ENCODE measurements at places on chromosomes 5 and 9.

DNA sequence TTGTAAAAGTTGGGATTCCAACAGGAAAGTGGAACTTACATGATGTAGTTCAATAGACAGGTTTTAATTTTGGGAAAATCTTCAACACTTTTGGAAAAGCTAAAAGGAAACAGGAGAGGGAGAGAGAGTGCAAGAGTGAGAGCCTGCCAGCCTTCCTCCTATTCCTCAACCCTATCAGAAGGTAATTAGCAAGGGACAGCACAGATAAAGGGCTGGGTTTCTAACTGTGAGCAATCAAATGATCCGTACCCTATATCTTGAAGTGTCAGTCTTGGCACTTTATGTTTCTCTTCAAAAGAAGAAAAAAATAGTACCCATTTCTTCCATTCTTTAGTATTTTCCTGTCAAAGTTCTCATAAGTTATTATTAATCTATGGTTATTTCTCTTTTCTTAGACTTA, 79.4 kb downstream of the FER start:
- no peaks in the 10 kb centered on the region for H3K27me3 ChIP-seq
- DNase-seq = no peak
- H3K27ac ChIP-seq = no peak overlapping the region
- H3K4me3 ChIP-seq = no peak overlapping the region
- H3K4me1 ChIP-seq = no peaks in the 10 kb centered on the region
- H3K36me3 ChIP-seq = no peaks in the 10 kb centered on the region

- no peak for DNase-seq
- no peaks in the 10 kb centered on the region for H3K4me1 ChIP-seq
- H3K4me3 ChIP-seq = no peak overlapping the region
- H3K27me3 ChIP-seq = no peaks in the 10 kb centered on the region
Measured at GRCh38 chr5:158606233-158606632, 493.5 kb downstream of the EBF1 start.

- no peak for DNase-seq
- H3K4me3 ChIP-seq = no peak overlapping the region
- no peak overlapping the region for H3K27ac ChIP-seq
- H3K27me3 ChIP-seq = no peaks in the 10 kb centered on the region
Measured at GRCh38 chr5:105807951-105808350, 1862.8 kb downstream of the EFNA5 start.

DNA sequence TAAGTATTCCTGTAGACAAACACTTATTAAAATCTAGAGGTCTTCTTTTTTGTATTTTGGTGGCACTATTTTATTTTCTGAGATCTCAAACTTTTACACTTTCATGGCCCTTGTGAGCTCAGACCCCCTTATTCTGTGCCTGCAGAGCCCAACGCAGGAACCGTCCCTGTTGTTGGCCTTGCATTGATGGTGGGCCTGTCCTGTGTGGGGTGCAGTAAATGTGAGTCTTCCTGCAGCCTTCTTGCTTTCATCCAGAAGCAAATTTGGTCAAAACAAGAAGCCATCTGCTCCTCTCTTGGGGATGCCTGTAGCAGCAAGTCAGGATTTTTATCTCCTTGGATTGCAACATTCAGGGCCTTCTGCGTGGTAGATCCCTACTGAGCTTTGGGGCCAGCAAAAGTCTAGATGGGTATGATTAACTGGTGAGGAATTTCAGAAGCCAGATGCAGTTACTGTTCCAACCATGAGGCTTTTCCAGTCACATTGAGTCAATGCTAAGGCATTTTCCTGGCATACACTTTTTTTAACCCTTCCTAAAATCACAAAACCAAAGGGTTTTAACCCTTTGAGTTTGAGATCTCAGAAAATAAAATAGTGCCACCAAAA, 31.7 kb downstream of the BASP1 start:
- peaks cover 7% of the 10 kb centered on the region for H3K4me1 ChIP-seq
- no peak overlapping the region for H3K27ac ChIP-seq
- H3K27me3 ChIP-seq = no peaks in the 10 kb centered on the region
- DNase-seq = peak; percentile 54
- no peaks in the 10 kb centered on the region for H3K36me3 ChIP-seq
- H3K4me3 ChIP-seq = no peak overlapping the region

- DNase-seq = peak; percentile 26
- no peaks in the 10 kb centered on the region for H3K27me3 ChIP-seq
- no peaks in the 10 kb centered on the region for H3K4me1 ChIP-seq
- no peaks in the 10 kb centered on the region for H3K36me3 ChIP-seq
- H3K4me3 ChIP-seq = no peak overlapping the region
Measured at GRCh38 chr5:175682664-175683063, 24.8 kb downstream of the HRH2 start.

GRCh38 chr9:74645007-74645639, 148.0 kb downstream of the RORB start:
- H3K27me3 ChIP-seq = no peaks in the 10 kb centered on the region
- H3K27ac ChIP-seq = no peak overlapping the region
- no peak overlapping the region for H3K4me3 ChIP-seq
- H3K4me1 ChIP-seq = no peaks in the 10 kb centered on the region
- DNase-seq = no peak
- H3K36me3 ChIP-seq = no peaks in the 10 kb centered on the region

- no peaks in the 10 kb centered on the region for H3K4me1 ChIP-seq
- DNase-seq = no peak
- no peak overlapping the region for H3K4me3 ChIP-seq
- H3K27me3 ChIP-seq = no peaks in the 10 kb centered on the region
Measured at GRCh38 chr9:3059781-3060468, 216.0 kb upstream of the PUM3 start.

GRCh38 chr5:50717651-50718050, 51.2 kb downstream of the PARP8 start:
- no peak overlapping the region for H3K27ac ChIP-seq
- no peaks in the 10 kb centered on the region for H3K4me1 ChIP-seq
- no peak for DNase-seq
- H3K4me3 ChIP-seq = no peak overlapping the region
- H3K36me3 ChIP-seq = no peaks in the 10 kb centered on the region
- no peaks in the 10 kb centered on the region for H3K27me3 ChIP-seq

- DNase-seq = no peak
- no peaks in the 10 kb centered on the region for H3K4me1 ChIP-seq
- H3K27me3 ChIP-seq = no peaks in the 10 kb centered on the region
Measured at GRCh38 chr9:116933251-116933650, 246.1 kb downstream of the TRIM32 start.

DNA sequence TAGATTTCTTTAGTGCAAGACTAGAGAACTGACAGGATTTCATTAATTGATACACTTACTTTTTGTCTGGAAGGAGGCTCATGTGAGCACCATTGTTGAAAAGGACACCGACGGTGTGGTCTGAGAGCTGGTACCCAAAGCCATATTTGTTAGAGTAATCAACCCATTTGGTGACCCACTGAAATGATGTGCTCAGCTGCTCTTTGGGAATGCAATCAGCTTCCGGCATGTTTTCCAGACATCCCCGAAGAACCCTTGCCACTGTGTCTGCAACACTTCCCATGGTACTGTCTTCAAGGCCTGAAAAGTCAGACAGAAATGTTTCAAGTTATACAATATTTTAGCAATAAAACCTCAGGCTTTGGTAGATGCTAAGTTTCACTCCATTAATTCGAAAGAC, 4.4 kb downstream of the PLK2 start:
- H3K4me1 ChIP-seq = peaks cover 3% of the 10 kb centered on the region
- H3K4me3 ChIP-seq = peak overlapping the region; percentile 54
- no peak for DNase-seq
- no peaks in the 10 kb centered on the region for H3K27me3 ChIP-seq
- peaks cover 8% of the 10 kb centered on the region for H3K36me3 ChIP-seq

- H3K27ac ChIP-seq = no peak overlapping the region
- no peaks in the 10 kb centered on the region for H3K27me3 ChIP-seq
- no peak for DNase-seq
- H3K4me1 ChIP-seq = no peaks in the 10 kb centered on the region
Measured at GRCh38 chr5:181053488-181054121, 13.5 kb downstream of the BTNL9 start.

GRCh38 chr9:83472221-83472665, 66.0 kb downstream of the FRMD3 start:
- H3K4me1 ChIP-seq = no peaks in the 10 kb centered on the region
- no peak overlapping the region for H3K4me3 ChIP-seq
- no peak overlapping the region for H3K27ac ChIP-seq
- H3K36me3 ChIP-seq = no peaks in the 10 kb centered on the region
